Stimulated activated CD8-positive, alpha-beta memory T cell treated with anti-CD3 and anti-CD28 coated beads, Interleukin-4, amount 100 ng/mL, for 4 hours (primary cell): ENCODE measurements at places on chromosomes 13 and 19.

DNA sequence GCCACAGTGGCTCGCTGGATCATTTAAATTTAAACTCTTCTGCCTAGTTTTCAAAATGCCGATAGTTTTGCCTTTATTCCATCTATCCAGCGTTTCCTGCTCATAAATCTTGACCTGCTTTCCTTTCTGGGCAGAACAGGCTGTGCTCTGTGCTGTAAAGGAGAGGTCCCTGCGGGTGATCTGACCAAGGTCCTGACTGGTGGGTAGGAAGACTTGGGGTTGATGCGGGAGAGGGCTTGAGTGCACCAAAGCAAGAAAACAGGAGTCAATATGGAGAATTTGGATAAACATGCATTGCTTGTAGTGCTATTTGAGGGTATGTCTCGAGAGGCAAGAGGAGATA lies 533.6 kb downstream of the MYO16 start:
- DNase-seq = no peak

DNA sequence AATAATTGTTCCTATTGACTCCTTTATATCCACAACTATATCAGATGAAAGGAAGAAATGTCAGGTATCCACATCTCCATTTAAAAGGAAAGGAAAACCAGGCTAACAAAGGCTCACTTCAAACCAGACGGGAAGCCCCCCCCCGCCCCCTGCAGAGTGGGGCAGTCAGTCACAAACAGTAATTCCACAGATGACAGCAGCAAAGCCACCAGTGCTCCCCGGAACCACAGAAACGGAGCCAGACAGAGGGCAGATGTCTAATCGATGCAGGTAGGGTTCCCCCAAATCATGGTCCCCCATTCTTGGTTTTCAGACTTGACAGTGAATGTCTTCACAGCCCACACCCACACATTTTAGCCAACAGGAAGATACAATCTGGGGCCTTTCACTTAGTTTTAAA lies 100.8 kb downstream of the STK24 start:
- no peak for DNase-seq

GRCh38 chr19:4157164-4157563 lies 3.7 kb downstream of the CREB3L3 start:
- DNase-seq = no peak

GRCh38 chr13:99012539-99012938 lies 34.7 kb upstream of the DOCK9 start:
- no peak for DNase-seq

- DNase-seq = no peak
Observed at GRCh38 chr13:99405966-99406365, 95.3 kb upstream of the TM9SF2 start.
